ENCODE measurements at places on chromosomes 11 and 22.

DNA sequence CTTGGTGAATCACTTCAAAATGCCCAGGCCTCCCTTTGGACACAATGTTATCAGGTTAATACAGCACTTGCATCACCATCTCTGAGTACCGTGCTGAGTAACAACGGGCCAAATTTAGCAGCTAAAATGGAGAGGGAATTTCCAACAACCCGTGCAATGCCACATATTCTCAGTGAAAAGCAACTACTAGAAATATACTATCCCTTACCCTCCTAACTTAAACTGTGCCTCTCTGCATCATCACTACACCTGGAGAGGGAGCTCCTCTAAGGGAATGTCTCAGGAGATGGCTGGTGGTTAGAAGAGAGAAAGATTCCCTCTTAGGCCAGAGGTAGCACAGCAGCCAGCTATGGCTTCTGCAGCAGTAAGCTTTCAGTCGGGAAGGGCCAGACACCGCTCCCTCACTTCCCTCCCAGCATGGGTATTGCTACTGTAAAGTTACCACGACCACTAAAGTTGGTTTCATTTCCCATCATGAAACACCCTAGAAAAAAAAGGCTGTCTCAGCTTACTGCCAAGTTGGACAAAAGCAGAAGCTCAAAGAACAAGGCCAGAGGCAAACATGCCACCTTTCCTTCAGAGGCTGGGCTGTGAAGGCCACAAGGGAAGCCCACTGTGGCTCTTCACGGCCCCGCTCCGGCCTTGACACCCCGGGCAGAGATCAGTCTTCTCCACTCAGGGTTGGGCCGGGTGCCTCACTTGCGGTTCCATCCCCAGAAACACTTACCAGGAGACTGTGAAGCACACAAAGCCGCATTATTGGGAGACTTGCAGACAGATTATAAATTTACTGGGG is 3.9 kb downstream of the MAML2 start:
- no peak for DNase-seq

- DNase-seq, result no peak
These were observed 154.5 kb downstream of the OR4C45 start for GRCh38 chr11:50187220-50187619.

DNA sequence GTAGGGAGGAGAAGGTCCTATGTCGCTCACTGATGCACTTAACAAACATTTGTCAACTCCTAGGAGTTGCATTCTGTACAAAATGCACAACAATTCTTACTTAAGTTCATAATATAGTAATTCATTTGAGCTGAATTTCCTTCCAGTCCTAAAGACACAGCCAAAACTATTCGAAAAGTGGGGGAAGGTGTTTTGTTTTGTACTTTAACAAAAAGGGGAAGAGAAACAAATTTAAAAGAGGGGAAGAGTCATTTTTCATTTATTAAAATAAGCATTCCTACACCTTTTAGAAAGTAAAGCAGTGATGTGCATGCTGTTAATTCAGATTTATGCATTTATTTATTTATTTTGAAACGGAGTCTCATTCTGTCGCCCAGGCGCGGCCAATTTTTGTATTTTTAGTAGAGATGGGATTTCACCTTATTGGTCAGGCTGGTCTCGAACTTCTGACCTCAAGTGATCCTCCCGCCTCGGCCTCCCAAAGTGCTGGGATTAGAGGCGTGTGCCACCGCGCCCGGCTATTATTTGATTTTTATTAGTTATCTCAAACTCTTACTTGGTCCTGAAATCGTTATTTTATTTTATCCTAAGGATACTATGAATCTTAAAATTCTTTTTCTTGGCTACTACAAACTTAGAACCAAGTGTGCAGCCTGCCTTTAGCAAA is 1.1 kb upstream of the FANCF start:
- DNase-seq, result no peak

DNA sequence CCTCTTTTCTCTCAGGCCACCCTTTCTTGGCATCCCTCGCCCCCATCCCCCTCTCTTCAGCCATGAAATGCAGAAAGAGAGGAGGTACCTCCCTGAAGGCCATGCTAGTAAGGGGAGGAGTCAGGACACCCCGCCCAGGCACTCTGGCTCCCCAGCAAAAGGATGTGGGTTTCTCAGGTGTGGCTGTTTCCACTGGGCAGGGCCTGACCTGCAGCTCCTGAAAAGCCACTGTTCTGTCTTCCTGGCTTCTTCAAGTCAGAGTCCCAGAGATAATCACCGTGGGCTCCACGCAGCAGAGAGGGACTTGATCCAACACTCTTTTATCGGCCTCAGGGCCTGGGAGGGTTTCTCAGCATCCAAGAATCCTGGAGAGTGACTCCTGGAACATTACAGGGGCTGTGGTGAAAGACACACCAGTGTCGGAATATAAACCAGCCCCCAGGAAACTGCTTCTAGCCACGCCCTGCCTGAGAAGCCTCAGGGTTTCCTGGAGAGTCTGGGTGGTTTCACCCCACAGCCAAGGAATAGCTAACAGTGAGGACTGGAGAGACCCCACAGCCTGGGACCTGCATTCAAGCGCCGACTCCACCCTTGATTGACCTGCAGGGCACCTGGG is 45.7 kb upstream of the TSPAN18 start:
- DNase-seq, result no peak

GRCh38 chr22:26265281-26265680 is 96.0 kb downstream of the SEZ6L start:
- no peak for DNase-seq

Data from BJ (cell line).